ENCODE measurements at places on chromosomes 13 and 19. TPM values are rescaled to one million over a fixed set of nuclear protein-coding genes. Genes with fewer than 3 reads are reported as not detected.

KRTDAP gene
- total RNA-seq: not detected

SRRM5 gene
- total RNA-seq: 0.59 TPM

NUDT19 gene
- 19.3 TPM for total RNA-seq

MCEMP1 gene
- total RNA-seq: not detected

PNMA8B gene
- not detected for total RNA-seq

ZNF284 gene
- 1.4 TPM for total RNA-seq

SIRT2 gene
- total RNA-seq: 42.2 TPM

RUBCNL gene
- total RNA-seq: 0.23 TPM

ZNF569 gene
- total RNA-seq: 5.2 TPM

RAB3D gene
- 7.4 TPM for total RNA-seq
